ENCODE measurements at places on chromosomes 16 and 17.

- DNase-seq = no peak
Measured at GRCh38 chr17:9958586-9959281, 53.7 kb upstream of the RCVRN start.

- DNase-seq = no peak
Measured at GRCh38 chr17:42275527-42276358, 448 bp downstream of the STAT5B start.

- no peak for DNase-seq
Measured at GRCh38 chr17:35286120-35286781, 43.4 kb downstream of the SLFN5 start.

GRCh38 chr16:81385031-81385756 lies 59.4 kb upstream of the CMIP start:
- no peak for DNase-seq

DNA sequence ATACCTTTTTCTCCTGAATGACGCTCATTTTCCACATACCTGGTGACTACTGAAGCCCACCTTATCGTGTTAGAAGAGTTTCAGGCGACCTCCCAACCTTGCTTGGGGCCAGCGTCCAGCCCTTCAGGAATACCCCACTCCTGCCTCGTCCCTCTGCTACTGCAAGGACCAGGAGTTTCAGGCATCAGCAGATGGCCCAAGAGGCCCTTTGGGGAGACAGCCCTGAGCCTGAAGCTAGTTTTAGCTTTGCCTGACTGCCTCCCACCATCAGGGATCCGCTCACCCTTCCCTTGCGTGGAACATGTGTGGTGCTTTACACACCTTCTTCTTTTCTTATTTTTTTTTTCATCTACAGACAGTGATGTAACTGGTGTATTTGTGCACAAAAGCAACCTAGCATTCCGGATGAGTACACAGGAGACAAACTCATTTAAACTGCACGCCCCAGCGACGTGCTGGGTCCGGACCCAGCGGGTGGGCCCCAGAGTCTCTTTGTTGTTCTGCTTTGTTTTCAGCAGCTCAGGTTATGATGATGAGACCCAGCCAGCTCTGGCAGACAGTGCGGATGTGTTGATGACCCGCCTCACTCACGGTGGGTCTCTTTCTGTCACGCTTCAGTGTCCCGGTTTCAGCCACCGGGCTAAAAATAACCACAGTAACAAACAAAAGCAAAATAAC lies 242.4 kb downstream of the C16orf95 start:
- no peak for DNase-seq

Data from stromal cell of bone marrow (primary cell).